ENCODE measurements at places on chromosomes 13 and 19. TPM values are rescaled to one million over a fixed set of nuclear protein-coding genes. Genes with fewer than 3 reads are reported as not detected.

DNA sequence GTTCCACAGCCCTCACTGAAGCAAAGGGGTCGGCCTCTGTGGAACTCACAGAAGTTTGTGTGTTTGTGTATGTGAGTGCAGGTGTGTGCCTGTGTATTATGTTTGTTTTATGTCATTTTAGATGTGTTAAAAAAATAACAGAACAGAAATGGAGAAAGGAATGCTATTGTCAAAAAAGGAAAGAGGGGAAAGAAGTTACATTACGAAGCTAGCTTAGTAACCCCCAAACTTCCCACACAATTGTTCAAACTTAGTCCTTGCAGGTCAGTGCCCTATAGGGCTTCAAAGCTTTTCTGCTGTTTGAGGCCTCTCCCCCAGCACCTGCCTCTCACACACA is 1505.6 kb upstream of the SLC10A2 start:
- no peak for DNase-seq

GRCh38 chr13:85675151-85675907 is 123.9 kb downstream of the SLITRK6 start:
- DNase-seq, result no peak

- DNase-seq, result no peak
Observed at GRCh38 chr19:33414667-33415605, 41.4 kb downstream of the CEBPG start.

DNA sequence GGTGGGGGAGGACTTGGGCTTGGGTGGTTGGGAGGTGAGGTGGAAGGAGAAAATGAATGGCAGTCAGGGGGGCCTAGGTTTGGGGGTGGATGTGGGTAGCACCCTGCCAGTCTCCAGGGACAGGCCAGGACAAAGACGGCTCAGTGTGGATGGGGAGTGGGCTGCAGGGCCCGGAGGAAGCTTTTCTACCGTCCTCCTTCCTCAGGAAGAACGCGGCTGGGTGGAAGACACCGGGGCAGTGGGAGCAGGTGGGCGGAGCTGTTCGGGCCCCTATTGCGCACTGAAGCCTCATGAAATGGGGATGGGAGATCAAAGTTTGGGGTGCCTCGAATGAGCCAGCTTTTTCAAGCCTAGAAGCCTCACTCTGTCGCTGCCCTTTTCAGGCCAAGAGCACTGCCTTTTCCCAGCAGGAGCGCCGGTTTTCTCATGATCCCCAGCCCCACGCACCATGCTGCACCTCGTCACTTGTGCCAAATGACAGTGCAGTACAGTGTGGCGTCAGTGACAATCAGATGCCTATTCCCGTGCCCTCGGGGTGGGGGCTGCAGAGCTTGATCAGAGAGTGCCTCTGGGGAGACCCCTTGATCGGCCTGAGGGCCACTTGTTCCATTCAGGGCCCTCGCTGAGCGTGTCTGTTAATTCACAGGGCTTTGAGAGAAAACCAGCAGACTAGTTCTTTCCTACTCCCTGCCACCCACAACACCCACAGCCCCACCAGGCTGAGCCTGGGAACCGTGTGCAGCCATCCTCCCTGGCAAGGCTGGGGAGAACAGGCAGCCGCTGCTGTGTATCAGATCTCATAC is 1.5 kb downstream of the CALM3 start:
- DNase-seq, result no peak

DNA sequence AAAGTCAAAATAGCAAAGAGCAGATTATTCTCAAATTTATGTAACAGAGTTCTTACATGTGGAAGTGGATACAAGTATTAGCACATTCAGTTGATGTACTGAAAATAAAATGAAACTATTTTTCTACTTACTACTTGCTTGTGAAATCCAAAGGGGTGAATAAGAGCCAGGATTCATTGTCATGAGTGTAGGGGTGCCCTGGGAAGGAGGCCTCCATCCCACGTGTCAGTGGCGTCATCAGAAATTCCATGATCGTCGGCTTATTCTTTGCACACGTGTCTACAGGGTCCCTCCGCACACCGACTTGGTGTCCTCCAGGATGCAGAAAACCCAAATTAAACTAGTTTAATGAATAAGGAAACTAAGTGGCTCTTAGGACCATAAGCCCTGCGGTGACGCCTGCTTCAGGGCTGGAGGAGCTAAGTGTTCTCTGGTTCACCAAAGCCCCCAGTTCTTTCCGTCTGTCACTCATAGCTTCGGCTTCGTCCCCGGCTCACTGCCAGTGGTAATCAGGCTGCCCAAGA is 55.5 kb downstream of the IRS2 start:
- DNase-seq, result no peak

DNA sequence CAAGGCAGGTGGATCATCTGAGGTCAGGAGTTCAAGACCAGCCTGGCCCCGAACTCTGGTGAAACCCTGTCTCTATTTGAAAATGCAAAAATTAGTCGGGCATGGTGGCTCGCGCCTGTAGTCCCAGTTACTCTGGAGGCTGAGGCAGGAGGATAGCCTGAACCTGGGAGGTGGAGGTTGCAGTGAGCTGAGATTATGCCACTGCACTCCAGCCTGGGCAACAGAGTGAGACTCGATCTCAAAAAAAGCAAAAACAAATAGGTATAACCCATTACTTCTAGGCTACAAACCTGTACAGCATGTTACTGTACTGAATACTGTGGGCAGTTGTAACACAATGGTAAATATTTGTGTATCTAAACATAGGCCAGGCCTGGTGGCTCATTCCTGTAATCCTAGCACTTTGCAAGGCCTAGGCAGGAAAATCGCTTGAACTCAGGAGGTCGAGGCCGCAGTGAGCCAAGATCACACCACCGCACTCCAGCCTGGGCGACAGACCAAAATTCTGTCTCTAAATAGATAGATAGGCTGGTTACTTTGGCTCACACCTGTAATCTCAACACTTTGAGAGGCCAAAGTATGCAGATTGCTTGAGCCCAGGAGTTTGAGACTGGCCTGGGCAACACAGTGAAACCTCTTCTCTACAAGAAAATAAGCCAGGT is 63.5 kb downstream of the MYO9B start:
- DNase-seq, result no peak

The NLRP5 gene
- total RNA-seq, result not detected

The BRME1 gene
- total RNA-seq, result 6.1 TPM

DNA sequence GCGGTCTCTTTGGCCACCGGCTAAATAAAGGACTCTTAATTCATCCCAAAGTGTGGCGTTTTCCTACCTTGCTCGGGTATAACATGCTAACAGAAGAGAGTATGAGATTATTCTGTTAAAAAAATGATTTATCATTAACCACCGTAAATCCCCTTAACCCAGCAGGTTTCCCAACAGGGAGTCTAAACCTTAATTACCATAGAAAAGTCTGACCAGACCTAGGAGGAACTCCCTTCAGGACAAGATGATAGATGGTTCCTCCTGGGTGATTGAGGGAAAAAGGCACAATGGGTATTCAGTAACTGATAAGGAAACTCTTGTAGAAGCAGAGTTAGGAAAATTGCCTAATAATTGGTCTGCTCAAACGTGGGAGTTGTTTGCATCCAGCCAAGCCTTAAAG is 193.7 kb downstream of the ZNF737 start:
- DNase-seq, result no peak

- no peak for DNase-seq
Observed at GRCh38 chr19:48815870-48816501, 5.2 kb upstream of the BCAT2 start.

- DNase-seq, result no peak
Observed at GRCh38 chr13:40558656-40559055, 107.8 kb downstream of the FOXO1 start.

DNA sequence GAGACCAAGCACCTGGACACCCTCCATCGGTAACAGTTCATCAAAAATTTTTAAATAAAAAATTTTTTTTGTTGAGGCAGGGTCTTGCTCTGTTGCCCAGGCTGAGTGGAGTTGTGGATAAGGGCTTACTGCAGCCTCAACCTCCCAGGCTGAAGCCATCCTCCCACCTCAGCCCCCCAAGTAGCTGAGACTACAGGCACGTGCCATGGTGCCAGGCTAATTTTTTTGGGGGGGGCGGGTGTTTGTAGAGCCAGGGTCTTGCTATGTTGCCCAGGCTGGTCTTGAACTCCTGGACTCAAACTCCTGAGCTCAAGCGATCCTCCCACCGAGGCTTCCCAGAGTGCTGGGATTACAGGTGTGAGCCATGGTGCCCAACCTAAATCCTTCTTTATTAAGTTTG is 4.7 kb downstream of the LGALS7B start:
- DNase-seq, result no peak

The CCDC122 gene
- total RNA-seq, result 12.4 TPM

The PRR19 gene
- total RNA-seq, result 3.4 TPM

Measured in progenitor cell of endocrine pancreas (in vitro differentiated cells).